ENCODE measurements at places on chromosomes 2 and 18.

GRCh38 chr2:167900435-167901114 lies 346.8 kb downstream of the STK39 start:
- DNase-seq, result no peak

DNA sequence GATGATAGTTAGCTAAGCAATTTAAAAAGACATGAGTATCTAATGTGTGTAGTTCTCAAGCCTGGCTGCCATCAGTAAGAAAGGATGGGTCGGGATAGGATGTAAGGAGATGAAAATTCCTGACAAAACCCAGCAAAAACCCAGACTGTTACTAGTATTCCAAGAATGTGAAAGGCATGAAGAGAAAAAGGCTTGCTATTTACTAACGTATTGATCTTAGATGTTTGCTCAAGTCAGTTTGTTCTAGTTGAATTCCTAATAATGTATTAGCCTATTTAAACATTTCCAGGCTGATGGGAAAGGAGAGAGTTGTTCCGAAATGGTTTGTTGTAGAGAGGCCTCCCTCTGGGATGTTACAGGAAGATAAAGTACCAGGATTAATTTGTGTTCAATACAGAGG lies 88.2 kb downstream of the ZNF532 start:
- no peak for DNase-seq

DNA sequence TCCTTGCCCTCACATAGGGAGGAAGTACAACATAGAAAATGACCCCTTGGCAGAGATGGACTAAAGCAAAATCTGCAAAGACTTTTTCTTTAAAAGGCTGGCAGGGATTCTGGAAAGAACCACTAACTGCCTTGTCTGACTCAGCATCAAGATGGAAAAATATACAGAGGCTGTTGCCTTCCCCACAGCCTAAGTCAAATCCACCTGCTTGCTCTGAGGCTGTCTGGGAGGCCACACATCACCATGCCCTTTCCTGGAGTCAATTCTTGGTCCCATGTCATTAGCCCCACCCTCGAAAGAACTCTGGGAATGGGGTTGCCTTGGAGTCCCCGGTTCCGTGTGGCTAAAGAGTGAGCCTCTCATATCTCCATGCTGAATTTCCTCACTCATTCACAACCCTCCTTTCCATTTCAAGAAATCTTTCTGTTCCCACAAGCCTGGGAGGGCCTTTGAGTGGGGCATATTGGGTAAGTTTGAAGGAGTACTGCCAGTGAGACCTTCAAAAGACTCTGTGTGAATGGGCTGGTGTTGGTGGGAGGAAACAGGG lies 39.4 kb downstream of the BMP10 start:
- DNase-seq, result no peak

GRCh38 chr2:41314511-41315070 lies 733.2 kb upstream of the PKDCC start:
- DNase-seq, result no peak

GRCh38 chr2:65319072-65319673 lies 91.5 kb downstream of the ACTR2 start:
- no peak for DNase-seq

DNA sequence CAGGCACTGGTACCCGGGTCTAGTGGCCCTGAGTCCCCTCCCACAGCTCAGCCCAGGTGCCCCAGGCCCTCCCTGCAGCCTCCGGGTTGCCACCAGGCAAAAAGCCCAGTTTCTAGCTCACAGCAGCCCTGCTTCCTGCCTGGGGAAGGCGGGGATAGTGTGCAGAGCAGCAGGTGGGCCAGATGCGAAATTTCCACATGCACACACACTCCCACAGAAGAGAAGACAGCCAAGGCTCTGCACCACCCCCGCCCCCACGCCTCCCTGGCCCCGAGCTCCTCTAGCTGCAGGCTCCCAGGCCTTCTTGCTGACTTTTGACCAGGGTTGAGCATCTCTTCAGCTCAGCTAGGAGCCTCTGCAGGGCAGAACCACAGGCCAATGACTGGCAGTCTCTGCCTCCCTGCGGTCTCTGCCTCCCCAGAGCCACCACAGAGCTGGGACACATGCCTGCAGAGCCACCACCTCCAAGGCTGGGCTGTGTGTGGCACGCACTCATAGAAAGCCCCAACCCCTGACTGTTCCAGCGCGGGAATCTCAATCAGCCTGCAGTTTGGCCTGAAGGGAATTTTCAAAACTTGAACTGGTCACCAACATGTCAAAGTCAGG lies 7.2 kb downstream of the SLC66A2 start:
- DNase-seq, result no peak

GRCh38 chr2:61670591-61671501 lies 132.7 kb upstream of the XPO1 start:
- DNase-seq, result no peak

- no peak for DNase-seq
Observed at GRCh38 chr2:237270520-237270919, 143.4 kb downstream of the COL6A3 start.
